Hepatic stellate cell (primary cell): ENCODE measurements at places on chromosomes 7 and 10.

DNA sequence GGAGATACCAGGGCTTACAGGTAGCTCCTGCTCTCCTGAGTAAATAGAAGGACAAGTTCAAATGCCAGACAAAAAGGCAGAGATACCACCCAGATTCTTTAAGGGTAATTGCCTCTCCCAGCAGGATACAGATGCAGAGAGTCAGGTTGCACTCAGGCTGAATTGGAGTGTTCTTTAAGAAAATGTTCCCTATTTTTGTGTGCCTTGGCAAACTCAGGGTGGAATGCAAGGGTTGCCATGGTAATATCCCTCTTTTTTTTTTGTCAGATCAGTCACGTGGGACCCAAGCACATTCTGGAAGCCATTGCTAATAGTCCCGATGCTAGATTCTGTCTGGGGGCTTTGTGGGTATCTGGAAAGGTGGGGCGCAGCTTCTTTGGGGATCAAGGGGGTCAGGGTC, 628.0 kb downstream of the CALN1 start:
- no peak for DNase-seq

DNA sequence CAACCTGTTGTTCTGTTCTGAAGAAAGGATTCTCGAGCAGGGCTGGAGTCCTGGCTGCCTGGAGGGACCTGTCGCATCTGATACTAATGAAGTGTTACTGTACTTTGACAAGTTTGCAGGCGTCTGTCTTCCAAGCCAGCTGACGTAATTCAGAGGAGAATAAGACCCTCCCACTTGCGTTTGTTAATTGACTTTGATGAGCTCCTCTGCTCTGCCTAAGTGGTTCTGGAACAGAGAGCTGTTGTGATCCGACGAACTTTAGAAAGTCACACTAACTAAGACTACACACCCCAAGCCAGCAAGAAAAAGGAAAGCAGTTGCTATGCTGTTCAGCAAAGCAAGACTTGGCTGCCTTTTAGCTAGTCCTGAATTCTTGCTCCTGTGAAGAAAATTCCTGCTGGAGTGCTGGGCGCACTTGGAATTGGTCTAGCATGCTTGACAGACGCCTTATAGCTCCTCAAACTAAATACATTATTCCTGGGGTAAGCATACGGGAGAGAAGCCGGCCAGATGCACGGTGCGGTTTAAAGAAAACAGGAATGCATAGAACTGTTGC, 200.3 kb downstream of the CACNB2 start:
- DNase-seq, result peak; percentile 13

DNA sequence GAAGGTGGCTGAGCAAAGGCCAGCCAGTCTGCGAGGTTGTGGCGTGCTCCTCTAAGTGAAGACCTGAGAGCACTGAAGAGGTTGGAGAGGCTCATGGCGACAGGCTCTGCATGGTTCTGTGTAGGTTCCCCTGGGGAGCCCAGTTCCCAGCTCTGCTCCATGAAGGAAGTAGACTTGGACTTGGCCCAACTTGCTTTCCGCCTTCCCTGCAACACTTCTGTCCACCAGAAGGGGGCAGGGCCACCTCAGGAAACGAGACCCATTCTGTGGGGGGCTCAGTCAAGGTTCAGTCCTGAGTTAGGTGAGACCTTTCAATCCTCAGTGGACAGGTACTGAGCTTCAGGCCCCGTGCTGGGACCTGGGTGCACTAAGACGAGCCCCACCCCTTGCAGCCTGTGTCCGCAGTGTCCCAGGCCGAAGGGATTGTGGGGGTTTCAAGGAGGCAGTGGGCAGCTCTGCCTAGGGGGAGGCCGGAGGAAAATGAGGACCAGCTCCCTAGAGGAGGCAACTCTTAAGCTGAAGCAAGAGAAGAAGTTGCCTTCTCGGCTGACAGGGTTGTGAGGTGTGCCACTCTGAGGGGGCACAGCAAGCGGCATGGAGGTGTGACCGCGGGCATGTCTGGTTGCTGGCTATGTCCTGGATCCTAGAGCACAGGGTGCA, 15.0 kb upstream of the PCBD1 start:
- peak; percentile 76 for DNase-seq

GRCh38 chr10:69815104-69815503, 13.4 kb downstream of the COL13A1 start:
- no peak for DNase-seq

DNA sequence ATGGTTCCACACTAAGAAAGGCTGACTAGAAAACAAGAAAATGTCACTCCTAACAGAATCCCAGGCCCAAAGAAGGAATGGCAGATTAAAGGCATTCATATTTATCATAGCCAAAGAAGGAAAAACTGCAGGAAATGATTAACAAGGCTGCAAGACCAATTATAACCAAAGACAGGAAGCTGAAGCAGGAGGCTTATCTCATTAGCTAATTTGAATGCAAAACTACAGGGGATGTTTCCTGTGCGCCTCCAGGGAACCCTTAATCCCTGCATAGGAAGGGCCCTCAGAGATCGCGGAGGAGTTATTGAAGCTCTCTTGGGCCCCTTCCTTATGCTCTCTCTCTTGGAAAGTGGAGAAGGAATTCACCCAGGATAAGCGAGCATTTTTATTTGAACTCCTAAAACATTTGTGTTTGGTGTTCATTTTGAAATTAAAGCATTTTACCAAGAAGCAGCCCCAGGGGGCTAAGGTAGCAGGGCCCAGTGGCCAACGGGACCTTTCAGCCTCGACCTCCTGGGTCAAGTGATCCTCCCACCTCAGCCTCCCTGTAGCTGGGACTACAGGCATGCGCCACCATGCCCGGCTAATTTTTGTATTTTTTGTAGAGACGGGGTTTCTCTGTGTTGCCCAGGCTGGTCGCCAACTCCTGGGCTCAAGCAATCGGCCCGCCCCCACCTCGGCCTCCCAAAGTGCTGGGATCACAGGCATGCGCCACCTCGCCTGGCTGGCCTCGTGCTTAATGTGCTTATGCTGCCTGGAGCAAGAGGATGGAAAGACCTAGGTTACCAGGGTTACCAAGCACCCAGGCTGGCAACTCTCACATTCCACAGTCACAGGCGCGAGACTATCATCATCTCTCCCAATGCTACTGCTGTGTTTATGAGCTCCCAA, 24.1 kb upstream of the PROSER2 start:
- DNase-seq, result no peak

GRCh38 chr7:70474639-70475234, 657.2 kb upstream of the GALNT17 start:
- no peak for DNase-seq

DNA sequence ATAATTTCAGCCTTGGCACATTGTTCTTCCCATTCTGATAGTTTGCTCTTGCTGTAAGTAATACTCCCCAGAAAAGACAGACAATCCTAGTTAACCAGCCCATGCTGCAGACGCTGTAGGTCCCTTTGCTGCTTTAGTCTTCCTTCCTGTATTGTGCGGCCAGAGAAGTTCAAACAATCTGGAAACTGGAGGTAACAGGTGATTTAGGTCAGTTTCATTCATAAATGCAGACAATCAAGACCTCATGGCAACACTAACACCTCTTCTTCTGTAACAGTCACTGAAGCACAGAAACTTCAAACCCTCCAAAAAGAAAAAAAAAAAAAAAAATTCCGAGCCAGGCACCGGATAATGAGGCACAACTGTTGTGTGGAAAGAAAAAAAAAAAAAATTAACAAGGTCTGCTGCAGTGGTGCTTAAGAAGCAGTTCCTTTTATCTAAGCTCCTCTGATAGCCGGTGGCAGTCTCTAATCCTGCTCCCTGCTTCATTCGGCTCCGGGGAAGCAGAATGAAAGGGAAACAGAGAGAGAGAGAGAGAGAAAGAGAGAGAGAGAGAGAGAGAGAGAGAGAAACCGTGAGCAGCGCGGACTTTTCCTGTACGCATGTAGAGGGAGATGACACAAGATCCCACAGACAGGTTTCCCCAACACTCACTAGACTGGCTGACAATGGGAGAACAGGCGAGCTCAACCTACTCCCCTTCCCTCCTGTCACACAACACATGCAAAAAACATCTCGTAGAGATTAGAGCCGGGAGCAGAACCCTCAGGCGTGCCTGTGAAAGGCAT, at the start of gene SEMA3A:
TSS of gene SEMA3A (minus strand) at position 306 of the 788 bp plus-strand sequence. CDS start at position 103, 203 bp downstream.
- peak; percentile 21 for DNase-seq

- no peak for DNase-seq
Measured at GRCh38 chr10:81031774-81032173, 494.1 kb downstream of the SH2D4B start.

DNA sequence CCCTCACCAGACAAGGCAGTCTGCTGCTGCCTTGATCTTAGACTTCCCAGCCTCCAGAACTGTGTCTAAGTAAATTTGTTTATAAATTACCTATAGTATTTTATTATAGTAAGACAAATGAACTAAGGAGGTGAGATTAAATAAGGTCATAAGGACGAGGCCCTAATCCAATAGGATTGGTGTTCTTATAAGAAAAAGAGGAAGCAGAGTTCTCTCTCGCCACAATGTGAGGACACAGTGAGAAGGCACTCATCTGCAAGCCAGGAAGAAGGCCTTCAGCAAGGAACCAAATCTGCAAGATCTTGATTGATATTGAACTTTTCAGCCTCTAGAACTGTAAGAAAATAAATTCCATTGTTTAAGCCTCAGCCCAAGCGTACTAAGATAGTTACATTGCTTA, 6.1 kb upstream of the ZNF438 start:
- no peak for DNase-seq

GRCh38 chr10:88222881-88223280, 359.5 kb downstream of the PTEN start:
- no peak for DNase-seq

GRCh38 chr7:88111140-88111743, 108.6 kb downstream of the SRI start:
- peak; percentile 2 for DNase-seq

DNA sequence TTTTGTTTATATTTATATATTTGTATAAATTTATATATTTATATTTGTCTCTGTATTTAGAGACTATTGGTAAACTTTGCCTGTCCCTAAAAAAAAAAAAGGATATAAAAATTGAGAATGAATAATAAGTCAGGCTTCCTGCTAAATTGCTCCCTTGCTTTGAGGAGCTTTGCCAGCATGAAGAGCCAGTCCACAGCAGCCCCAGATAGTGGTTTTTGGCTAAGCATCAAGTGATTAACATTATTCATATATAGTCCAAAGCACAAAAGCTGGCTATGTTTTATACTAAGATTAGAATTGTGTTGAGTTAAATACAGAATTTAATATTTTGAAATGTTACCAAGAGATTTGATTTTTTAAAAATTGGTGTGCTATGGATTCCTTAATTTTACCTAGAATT, 264.9 kb upstream of the FERD3L start:
- no peak for DNase-seq

GRCh38 chr10:60978287-60979115, 34.5 kb upstream of the RHOBTB1 start:
- no peak for DNase-seq

GRCh38 chr7:43873300-43873699, 4.0 kb upstream of the MRPS24 start:
- DNase-seq, result peak; percentile 73

DNA sequence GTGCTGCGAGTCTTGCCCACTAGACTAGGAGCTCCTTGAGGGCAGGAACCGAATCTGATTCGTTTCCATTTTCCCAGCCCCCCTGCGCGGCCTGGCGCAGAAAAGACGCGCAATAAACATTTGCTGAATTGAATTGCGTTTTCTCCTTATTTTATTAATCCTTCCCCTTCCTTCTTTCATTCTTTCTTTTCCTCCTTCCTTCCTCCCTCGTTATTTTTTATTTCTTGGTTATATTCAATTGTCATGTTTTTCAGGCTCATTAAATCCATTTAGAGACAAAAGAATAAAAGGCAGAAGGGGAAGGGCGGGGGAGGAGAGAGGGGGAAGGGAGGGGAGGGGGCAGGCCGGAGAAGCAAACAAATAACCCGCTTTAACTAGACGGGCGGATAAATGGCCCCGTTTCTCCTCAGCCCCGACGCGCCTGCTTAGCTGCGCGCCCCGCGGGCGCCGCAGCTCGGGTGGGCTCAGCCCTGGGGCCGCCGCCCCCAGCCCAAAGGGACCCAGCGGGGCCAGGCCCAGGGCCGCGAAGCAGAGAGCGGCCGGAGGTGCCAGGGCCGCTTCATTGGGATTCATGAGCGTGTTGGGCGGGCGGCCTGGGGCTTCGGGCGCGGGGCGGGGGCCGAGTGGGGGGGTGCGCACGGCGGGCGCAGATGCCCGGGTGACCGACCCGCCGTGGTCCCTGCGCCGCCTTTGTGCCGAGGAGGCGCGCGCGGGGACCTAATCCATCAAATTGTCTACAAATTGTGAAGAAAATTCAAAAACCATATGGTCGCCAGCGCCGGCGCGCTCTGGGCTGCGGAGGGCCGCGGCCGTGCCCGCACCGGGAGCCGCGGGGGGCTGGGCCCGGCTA, 5.0 kb downstream of the LBX1 start:
- no peak for DNase-seq

DNA sequence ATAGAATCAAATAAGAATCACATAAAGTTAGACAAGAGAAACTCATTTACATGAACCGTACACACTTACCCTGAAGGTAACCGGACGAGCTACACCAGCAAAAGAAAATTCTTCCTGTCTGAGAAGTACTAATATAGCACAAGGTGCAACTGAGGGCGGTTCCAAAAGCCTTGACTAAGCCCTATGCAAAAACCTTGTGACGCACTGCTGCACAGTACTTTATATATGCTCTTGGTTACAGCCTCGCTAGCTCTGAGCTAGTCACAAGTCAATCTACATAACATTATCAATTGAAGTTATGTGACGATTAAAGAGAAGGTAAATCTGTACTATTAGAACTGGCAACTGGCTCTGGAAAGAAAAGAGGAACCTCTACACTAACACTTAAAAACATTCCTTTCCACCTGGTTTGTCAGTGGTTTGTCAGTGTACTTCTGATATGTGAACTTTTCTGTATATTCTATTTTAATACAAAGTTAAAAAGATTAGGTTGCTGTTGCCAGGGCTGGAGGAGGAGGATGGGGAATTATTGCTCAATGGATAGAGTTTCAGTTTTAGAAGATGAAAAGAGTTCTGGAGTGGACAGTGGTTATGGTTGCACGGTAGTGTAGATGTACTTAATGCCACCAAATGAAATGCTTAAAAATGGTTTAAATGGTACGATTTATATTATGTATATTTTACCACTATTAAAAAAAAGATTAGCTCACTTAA, 21.6 kb downstream of the NT5C3A start:
- DNase-seq, result no peak

GRCh38 chr10:118112543-118113125, 65.9 kb upstream of the RAB11FIP2 start:
- no peak for DNase-seq

DNA sequence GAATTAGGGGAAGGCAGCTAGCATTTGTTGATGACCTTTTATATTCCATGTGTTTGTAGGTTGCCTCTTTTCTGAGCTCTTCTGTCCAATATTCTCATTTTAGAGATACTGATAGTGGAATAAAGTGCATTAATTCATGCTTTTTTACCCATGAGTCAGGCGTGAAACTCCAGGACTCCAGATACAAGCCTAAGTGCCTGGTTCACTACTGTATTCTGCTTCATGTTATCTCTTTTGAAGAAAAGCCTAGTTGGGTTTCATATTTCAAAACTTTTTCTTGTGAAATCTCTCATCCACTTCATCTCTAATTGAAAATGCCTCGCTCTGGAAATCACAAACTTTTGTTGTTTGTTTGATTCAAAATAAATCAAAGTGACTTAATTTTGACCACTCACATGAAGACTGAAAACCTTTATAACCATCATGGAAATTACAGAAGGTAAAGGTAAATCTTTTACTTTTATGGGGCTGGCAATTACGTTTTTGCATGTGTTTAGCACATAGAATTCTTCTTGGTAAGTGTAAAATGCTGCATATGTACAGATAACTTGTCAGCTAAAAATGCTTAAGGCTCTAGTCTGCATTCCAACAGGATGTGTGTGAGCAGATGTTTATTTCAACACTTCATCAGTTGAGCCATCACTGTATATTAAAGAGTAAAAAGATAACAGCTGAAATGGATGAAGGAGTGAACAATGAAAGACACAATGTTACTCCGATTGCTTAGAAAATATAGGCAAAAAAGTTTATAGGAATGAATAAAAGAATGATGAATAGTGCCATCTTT, 961.8 kb upstream of the CELF2 start:
- no peak for DNase-seq
